Colonic mucosa (tissue), 4 donors: ENCODE measurements at places on chromosomes 2 and 18.

DNA sequence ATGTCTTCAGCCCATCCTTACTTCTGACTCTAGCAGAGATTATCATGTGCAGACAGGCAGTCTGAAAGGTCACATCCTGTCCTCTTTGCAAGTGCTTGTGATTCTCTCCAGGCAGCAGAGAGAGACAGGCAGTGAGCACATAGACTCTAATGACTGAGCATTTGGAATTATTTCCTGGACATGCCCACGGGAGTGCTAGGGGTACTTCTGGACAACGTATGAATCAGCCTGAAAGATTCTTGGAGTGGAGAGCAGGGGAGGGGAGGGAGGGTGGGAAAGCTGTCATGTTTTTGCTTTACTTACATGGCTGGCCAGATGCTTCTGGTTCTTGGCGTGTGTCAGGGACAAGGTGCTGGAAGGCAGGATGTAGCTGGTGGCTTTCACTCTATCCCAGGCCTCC, 150.6 kb downstream of the RIF1 start:
- H3K36me3 ChIP-seq: no peaks in the 10 kb centered on the region
- no peak overlapping the region for H3K4me3 ChIP-seq
- no peaks in the 10 kb centered on the region for H3K27me3 ChIP-seq
- H3K27ac ChIP-seq: no peak overlapping the region
- no peaks in the 10 kb centered on the region for H3K4me1 ChIP-seq
- no peak for DNase-seq

- no peaks in the 10 kb centered on the region for H3K27me3 ChIP-seq
- peak; percentile 21 for DNase-seq
- H3K4me1 ChIP-seq: no peaks in the 10 kb centered on the region
- H3K36me3 ChIP-seq: no peaks in the 10 kb centered on the region
Measured at GRCh38 chr2:176768185-176768584, 444.4 kb upstream of the HNRNPA3 start.

GRCh38 chr2:178523596-178524134, 43.4 kb downstream of the PLEKHA3 start:
- peak overlapping the region; percentile 60 for H3K4me3 ChIP-seq
- no peak overlapping the region for H3K27ac ChIP-seq
- H3K36me3 ChIP-seq: no peaks in the 10 kb centered on the region

GRCh38 chr2:143255899-143256298, 126.7 kb downstream of the ARHGAP15 start:
- no peak overlapping the region for H3K4me3 ChIP-seq
- H3K4me1 ChIP-seq: no peaks in the 10 kb centered on the region
- H3K27ac ChIP-seq: no peak overlapping the region
- H3K27me3 ChIP-seq: no peaks in the 10 kb centered on the region
- H3K36me3 ChIP-seq: no peaks in the 10 kb centered on the region

GRCh38 chr2:127302168-127302567, 8.2 kb upstream of the ERCC3 start:
- H3K27me3 ChIP-seq: no peaks in the 10 kb centered on the region
- peaks cover 3% of the 10 kb centered on the region for H3K36me3 ChIP-seq
- no peaks in the 10 kb centered on the region for H3K4me1 ChIP-seq

GRCh38 chr2:225821351-225821750, 421.8 kb downstream of the NYAP2 start:
- H3K4me1 ChIP-seq: no peaks in the 10 kb centered on the region
- no peak overlapping the region for H3K4me3 ChIP-seq
- DNase-seq: no peak
- no peak overlapping the region for H3K27ac ChIP-seq
- H3K27me3 ChIP-seq: no peaks in the 10 kb centered on the region
- no peaks in the 10 kb centered on the region for H3K36me3 ChIP-seq

DNA sequence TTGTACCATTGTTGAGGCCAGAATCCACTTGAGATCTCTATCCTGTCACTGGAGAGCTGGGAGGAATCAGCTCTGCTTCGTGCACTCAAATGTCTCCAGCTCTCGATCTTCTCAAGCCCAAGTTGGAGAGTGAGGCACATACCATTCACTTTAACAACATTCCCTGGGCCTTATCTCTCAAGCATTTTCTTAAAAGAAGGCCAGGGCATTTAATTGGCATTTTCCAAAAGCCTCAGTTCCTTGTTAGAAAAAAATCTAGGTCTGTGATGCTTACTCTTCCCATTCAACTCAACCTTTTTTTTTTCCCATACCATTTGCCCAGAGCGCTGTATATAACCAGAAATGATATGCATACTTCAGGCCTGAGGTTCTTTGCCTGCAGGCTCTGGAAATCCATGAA, 10.1 kb downstream of the QPCT start:
- no peak overlapping the region for H3K4me3 ChIP-seq
- H3K27ac ChIP-seq: no peak overlapping the region
- H3K27me3 ChIP-seq: no peaks in the 10 kb centered on the region
- no peak for DNase-seq

GRCh38 chr18:45958027-45958426, 9.1 kb downstream of the EPG5 start:
- no peaks in the 10 kb centered on the region for H3K27me3 ChIP-seq
- H3K36me3 ChIP-seq: peaks cover 6% of the 10 kb centered on the region
- H3K4me1 ChIP-seq: no peaks in the 10 kb centered on the region
- no peak overlapping the region for H3K4me3 ChIP-seq
- no peak for DNase-seq

DNA sequence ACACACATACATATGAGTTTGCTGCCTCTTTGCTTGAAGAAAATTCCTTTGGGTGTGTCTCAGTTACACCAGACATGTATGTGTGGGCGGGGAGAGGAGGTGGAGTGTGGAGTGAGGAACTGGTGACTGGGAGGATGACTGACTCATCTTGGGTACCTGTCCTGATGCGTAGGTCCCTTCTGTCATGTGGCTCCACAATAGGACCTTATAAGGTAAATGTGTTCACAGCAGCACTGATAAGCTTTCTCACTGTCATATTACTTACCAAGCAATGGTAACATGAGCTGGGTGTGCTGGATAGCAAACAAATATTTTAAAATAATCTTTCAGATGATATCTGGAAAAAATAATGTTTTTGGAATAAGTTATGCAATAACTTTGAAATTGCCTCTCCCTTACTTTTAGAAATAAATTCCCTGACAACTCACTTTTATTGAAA, 45.1 kb downstream of the SLC9A2 start:
- no peak overlapping the region for H3K4me3 ChIP-seq
- no peaks in the 10 kb centered on the region for H3K36me3 ChIP-seq
- no peaks in the 10 kb centered on the region for H3K27me3 ChIP-seq
- H3K27ac ChIP-seq: no peak overlapping the region
- DNase-seq: peak; percentile 74

DNA sequence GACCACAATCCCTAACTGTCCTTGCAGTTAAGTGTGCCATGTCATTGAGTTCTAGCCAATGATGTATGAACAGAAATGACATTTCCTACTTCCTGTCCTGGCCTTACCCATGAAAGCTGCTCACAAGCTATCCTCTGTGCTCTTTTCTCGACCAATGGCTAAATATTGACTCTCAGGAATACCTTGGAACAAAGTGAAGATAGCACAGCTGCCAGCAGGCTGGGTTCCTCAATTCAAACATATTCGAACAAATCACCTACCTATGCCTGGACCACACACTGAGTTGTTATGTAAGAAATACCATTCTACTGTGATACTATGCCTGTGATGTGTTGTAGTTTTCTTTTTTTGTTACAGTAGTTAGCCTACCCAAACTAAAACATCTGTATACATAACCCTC, 65.1 kb downstream of the GAREM1 start:
- H3K27me3 ChIP-seq: no peaks in the 10 kb centered on the region
- DNase-seq: no peak
- no peaks in the 10 kb centered on the region for H3K4me1 ChIP-seq
- no peak overlapping the region for H3K27ac ChIP-seq

DNA sequence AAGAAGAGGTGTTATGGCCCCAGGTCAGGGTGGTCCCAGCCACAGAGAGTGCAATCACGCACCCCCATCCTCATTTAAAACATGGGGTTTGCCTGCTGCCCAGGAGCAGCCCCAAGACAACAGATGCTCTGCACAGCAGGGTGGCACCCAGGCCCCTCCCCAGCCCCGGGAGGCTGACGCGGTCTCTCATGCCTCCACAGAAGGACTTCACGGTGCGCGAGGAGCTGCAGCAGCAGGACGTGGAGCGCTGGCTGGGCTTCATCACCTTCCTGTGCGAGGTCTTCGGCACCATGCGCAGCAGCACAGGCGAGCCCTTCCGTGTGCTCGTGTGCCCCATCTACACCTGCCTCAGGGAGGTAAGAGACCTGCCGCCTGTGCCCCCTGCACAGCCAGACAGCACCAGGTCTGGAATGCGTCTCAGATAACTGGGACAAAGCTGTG, 133.7 kb downstream of the SMAD7 start:
- no peak overlapping the region for H3K4me3 ChIP-seq
- no peak for DNase-seq
- H3K4me1 ChIP-seq: peaks cover 5% of the 10 kb centered on the region
- no peaks in the 10 kb centered on the region for H3K36me3 ChIP-seq
- no peaks in the 10 kb centered on the region for H3K27me3 ChIP-seq
- no peak overlapping the region for H3K27ac ChIP-seq

- H3K27ac ChIP-seq: no peak overlapping the region
- H3K27me3 ChIP-seq: no peaks in the 10 kb centered on the region
- DNase-seq: no peak
- H3K36me3 ChIP-seq: no peaks in the 10 kb centered on the region
Measured at GRCh38 chr2:106107509-106108131, 86.5 kb downstream of the UXS1 start.

- no peaks in the 10 kb centered on the region for H3K27me3 ChIP-seq
- no peaks in the 10 kb centered on the region for H3K36me3 ChIP-seq
- H3K27ac ChIP-seq: no peak overlapping the region
- no peak overlapping the region for H3K4me3 ChIP-seq
- no peak for DNase-seq
Measured at GRCh38 chr2:237322564-237322963, 91.4 kb downstream of the COL6A3 start.

DNA sequence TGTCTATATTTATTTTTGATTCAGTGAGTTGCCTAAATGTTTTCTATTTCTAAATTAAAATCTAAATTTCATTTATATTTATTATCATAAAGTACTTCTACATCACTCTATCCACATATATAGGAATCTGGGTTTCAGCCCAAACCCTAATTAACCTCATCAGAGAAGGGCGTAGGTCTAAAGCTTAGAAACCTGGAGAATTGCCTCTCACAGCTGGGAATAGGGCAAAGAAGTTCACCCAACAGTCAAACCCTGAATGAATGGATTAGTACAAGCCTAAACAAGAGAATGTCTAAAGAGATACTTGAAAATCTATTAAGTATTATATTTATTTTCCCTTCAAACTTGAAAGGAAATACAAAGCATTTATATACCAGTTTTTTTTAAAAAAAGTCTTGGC, 26.2 kb downstream of the TFPI start:
- no peaks in the 10 kb centered on the region for H3K4me1 ChIP-seq
- no peak overlapping the region for H3K27ac ChIP-seq

DNA sequence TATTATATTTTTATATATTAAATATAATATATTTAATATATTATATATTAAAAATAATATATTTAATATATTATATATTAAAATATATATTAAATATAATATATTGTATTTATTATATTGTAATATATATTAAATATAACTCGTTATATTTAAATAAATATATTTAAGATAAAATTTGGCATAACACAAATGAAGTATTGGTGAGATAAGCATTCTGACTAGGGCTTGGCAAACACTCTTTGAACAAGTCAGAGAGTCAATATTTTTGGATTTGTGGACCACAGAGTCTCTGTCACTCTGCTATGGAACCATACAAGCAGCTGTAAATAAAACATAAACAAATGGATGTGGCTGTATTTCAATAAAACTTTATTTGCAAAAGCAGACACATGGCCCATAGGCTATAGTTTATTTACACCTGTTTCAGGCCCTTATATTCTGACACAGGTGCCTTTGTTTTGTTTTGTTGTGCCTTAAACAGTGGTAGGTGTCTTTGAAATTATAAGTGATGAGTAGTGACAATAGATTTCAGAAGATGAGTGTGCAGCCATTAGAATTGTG, 190.1 kb downstream of the EPHA4 start:
- no peaks in the 10 kb centered on the region for H3K4me1 ChIP-seq
- no peak overlapping the region for H3K27ac ChIP-seq
- no peak overlapping the region for H3K4me3 ChIP-seq
- DNase-seq: no peak

- H3K27ac ChIP-seq: no peak overlapping the region
- no peak for DNase-seq
- H3K27me3 ChIP-seq: no peaks in the 10 kb centered on the region
- H3K4me1 ChIP-seq: no peaks in the 10 kb centered on the region
- H3K36me3 ChIP-seq: no peaks in the 10 kb centered on the region
- H3K4me3 ChIP-seq: no peak overlapping the region
Measured at GRCh38 chr2:41621095-41621494, 426.7 kb upstream of the PKDCC start.

- H3K4me1 ChIP-seq: no peaks in the 10 kb centered on the region
- H3K36me3 ChIP-seq: no peaks in the 10 kb centered on the region
- no peaks in the 10 kb centered on the region for H3K27me3 ChIP-seq
- no peak for DNase-seq
Measured at GRCh38 chr18:37673671-37674070, 108.1 kb upstream of the CELF4 start.

DNA sequence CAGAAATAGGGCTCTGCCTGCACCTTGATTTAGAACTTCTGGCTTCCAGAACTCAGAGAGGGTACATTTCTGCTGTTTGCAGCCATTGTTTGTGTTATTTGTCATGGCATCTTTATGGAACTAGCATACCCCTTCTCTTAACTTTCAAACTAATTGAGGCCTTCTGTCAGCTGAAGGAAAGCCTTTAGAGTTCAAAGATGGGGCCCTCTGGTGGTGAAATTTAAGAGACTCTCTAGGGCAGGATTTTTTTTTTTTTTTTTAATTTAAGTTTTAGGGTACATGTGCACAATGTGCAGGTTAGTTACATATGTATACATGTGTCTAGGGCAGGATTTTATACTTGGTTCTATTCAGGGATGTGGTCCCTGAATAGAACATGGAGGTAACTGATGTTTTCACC, 260.6 kb upstream of the LINC00305 start:
- no peaks in the 10 kb centered on the region for H3K27me3 ChIP-seq
- H3K27ac ChIP-seq: no peak overlapping the region
- no peaks in the 10 kb centered on the region for H3K4me1 ChIP-seq
- H3K4me3 ChIP-seq: no peak overlapping the region
- H3K36me3 ChIP-seq: no peaks in the 10 kb centered on the region

GRCh38 chr2:241695651-241696050, 6.2 kb upstream of the ING5 start:
- no peaks in the 10 kb centered on the region for H3K27me3 ChIP-seq
- no peak overlapping the region for H3K27ac ChIP-seq
- peaks cover 3% of the 10 kb centered on the region for H3K4me1 ChIP-seq
- H3K36me3 ChIP-seq: peaks cover 6% of the 10 kb centered on the region
- H3K4me3 ChIP-seq: no peak overlapping the region
- DNase-seq: no peak

- H3K4me3 ChIP-seq: no peak overlapping the region
- H3K4me1 ChIP-seq: no peaks in the 10 kb centered on the region
- H3K27me3 ChIP-seq: no peaks in the 10 kb centered on the region
- no peaks in the 10 kb centered on the region for H3K36me3 ChIP-seq
Measured at GRCh38 chr18:45540125-45540524, 75.2 kb upstream of the SLC14A2 start.

DNA sequence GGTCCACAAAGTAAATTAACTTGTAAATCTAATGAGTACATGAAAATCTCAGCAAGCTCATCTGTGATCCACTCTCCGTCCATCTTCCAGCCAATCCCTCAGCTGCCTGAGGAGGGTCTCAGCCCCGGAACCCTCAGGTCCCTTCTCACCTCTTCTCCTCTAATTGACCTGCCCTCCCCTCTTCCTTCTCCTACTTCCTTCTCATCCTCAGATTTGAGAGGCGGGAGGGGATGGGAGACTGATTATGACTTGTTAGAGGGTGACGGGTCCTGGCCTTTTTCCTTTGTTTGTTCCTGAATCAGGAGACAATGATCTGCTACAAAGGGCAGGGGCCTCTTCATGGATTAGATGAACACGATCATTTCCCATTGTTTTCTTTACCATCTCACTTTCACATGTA, 80.1 kb downstream of the CYBRD1 start:
- no peak overlapping the region for H3K27ac ChIP-seq
- no peak for DNase-seq
- no peaks in the 10 kb centered on the region for H3K36me3 ChIP-seq
- H3K4me1 ChIP-seq: no peaks in the 10 kb centered on the region
- no peaks in the 10 kb centered on the region for H3K27me3 ChIP-seq
